ENCODE measurements at places on chromosomes 5 and 9.

GRCh38 chr5:27266184-27266583, 227.8 kb upstream of the CDH9 start:
- DNase-seq, result no peak

GRCh38 chr9:123399803-123400378, 43.9 kb downstream of the CRB2 start:
- DNase-seq, result no peak

DNA sequence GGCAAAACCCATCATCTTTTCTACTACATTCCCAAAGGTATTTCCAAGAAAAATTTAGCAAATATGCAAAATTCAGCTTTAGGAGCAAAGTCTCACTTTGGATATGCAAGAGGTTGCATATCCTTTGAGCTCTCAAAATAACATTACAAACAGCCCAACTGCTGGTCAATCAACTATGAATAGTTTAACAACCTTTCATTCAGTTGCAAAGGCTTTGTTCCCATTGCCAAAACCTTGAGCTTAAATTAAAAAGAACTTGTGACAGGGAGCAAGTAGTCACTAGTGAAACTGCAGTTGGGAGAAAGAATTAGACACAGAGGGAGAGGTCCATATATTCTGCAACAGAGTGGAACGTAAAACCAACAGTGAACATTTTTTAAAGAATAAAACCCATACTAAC, 8.8 kb downstream of the ZNF608 start:
- no peak for DNase-seq

DNA sequence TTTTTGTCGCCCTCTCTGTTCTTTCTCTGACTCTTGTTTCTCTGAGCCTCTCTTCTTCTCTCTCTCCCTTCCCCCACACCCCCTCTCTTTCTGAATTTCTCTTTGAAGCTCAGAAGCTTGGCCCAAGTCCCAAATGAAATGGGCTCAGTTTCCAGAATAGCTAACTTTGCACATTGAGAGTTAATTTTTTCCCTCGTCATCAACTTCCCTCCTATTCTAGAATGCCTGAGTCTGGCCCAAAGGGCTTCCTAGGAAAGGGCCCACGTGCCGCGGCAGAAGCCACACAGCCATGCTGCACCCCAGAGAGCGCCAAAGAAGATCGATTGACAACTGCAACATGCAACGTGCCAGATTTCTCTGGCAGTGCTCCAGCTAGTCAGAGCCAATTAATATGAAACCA, 588.8 kb upstream of the KLF4 start:
- no peak for DNase-seq

GRCh38 chr9:137866226-137867141, 11.1 kb upstream of the CACNA1B start:
- DNase-seq, result no peak

GRCh38 chr5:57386958-57387357, 95.7 kb downstream of the ACTBL2 start:
- DNase-seq, result no peak

DNA sequence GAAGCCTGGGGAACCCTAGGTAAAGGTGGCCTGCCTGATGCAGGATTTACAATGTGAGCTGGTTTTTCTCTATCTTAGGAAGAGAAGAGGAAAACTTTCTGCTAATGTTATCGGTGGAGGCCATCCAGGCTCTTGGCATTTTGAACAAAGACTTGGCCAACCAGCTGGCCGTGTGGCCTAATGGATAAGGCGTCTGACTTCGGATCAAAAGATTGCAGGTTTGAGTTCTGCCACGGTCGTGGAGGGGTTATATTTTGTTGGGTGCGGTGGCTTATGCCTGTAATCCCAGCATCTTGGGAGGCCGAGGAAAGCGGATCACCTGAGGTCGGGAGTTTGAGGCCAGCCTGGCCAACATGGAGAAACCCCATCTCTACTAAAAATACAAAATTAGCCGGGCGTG, 9.6 kb downstream of the C9orf152 start:
- no peak for DNase-seq

GRCh38 chr5:31100047-31100575, 93.4 kb upstream of the CDH6 start:
- no peak for DNase-seq

- DNase-seq, result peak; percentile 5
Observed at GRCh38 chr9:75265525-75265972, 177.2 kb downstream of the OSTF1 start.

DNA sequence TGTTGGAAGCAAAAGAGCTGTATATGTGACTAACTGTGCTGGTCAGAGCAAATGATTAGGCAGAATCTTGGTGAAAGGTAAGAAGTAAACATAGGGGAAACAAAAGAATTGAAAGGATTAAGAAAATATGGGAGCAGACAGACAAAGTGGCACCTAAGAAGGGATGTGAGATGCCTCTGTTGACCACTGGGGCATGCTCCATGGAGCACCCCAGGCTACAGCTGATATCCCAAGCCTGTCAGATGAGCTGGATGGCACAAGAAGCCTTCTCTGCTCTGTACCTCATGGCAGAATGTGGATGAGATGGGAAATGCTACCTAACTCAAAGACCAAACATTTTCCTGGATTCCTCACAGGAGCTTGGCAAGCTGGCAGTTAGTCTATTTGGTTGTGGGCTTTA, 89.3 kb upstream of the SLIT3 start:
- DNase-seq, result no peak

DNA sequence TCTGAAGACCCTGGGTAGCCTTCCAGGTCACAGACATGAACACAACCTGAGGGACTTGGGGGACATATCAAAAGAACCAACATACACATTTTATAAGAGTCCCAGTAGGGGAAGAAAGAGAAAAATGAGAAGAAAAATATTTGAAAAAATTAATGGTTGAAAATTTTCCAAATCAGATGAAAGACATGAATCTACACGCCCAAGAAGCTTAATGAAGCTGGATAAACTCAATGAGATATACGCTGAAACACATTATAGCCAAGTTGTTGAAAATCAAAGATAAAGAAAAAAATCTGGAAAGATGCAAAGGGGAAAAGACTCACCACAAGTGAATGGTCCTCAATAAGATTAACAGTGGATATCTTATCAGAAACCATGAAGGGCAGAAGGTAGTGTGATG, 9.6 kb upstream of the CCDC180 start:
- no peak for DNase-seq

- peak; percentile 79 for DNase-seq
Observed at GRCh38 chr5:153352685-153353219, 137.7 kb upstream of the GRIA1 start.

DNA sequence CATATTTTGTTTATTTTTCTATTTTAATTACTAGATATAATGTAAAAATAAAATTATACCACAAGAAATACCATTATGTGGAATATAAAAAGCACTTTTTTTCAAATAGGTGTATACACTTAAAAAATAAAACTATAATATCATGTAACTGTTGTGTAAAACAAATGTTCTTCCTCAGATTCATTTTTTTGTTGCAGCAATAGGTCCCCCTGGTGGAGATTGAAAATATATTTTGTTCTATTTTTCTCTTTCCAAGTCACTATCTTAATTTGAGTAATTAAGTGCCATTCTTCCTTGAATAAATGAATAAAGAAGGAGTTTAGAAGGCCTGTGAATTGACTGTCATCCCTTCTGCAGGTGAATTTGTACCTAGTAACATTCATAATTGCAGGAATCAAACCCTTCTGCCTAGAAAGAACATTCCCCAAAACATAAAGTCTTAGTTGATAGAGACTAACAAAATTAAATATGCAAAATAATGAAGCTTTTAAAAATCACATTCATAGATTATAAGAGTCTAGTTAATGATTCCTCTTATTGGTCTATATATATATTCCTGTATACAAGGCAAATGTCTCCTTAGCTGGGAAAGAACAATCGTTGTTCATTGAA, 23.4 kb downstream of the CETN3 start:
- peak; percentile 9 for DNase-seq

Data from NCI-H2227 treated with DMSO at 0.1 percent for 48 hours (cell line).